ENCODE measurements at places on chromosomes 2 and 18.

- DNase-seq, result no peak
Observed at GRCh38 chr2:37894601-37895000, 30.5 kb upstream of the RMDN2 start.

GRCh38 chr2:49978341-49978740 is 824.0 kb upstream of the FSHR start:
- no peak for DNase-seq

GRCh38 chr18:25560369-25560768 is 208.4 kb upstream of the ZNF521 start:
- no peak for DNase-seq

- DNase-seq, result no peak
Observed at GRCh38 chr2:65055422-65056214, 598 bp upstream of the CEP68 start.

GRCh38 chr2:206158563-206159345 is 490 bp downstream of the NDUFS1 start:
- no peak for DNase-seq

GRCh38 chr2:223222397-223222796 is 170.4 kb downstream of the KCNE4 start:
- DNase-seq, result no peak

DNA sequence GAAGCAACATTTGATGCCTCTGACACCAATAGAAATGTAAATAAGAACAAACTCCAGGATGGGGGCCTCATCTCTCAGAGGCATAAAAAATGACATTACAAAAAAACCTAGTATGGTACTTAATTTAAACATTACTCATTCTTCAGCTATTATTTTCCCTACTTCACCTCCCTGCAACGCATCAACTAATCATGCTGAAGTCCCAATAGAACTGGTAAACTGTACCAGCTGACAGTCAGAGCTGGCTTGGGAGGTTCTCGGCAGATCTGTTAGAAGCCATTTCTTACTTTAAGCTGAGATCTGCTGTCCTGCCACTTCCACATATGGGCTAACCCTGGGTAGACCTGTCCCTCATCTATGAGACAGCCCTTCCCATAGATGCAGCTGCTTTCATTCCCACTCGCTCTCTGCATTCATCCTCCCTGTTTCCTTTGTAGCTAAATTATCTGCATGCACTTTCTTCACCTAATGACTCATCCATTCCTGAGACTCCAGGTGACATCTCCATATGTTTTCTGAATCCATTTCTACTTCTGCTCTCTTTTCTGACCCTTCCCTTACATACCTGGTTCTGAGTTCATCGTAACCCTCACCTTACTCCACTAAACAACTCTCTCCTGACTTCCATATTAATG is 108.1 kb downstream of the AOX1 start:
- no peak for DNase-seq

DNA sequence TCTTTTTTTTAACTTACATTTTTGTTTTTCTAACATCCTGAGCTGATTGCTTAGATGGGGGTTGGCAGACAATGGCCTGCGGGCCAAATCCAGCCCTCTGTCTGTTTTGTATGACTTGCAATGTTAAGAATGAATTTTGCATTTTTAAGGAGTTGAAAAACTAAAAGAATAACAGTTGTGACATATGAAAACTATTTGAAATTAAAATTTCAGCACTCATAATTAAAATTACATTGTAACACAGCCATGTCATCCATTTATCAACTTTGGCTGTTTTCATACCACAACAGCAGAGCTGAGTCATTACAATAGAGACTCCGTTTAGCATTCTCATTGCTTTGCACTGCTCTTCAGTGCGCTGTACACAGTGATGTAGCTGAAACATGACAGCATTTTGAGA is 94.1 kb upstream of the MC4R start:
- no peak for DNase-seq

DNA sequence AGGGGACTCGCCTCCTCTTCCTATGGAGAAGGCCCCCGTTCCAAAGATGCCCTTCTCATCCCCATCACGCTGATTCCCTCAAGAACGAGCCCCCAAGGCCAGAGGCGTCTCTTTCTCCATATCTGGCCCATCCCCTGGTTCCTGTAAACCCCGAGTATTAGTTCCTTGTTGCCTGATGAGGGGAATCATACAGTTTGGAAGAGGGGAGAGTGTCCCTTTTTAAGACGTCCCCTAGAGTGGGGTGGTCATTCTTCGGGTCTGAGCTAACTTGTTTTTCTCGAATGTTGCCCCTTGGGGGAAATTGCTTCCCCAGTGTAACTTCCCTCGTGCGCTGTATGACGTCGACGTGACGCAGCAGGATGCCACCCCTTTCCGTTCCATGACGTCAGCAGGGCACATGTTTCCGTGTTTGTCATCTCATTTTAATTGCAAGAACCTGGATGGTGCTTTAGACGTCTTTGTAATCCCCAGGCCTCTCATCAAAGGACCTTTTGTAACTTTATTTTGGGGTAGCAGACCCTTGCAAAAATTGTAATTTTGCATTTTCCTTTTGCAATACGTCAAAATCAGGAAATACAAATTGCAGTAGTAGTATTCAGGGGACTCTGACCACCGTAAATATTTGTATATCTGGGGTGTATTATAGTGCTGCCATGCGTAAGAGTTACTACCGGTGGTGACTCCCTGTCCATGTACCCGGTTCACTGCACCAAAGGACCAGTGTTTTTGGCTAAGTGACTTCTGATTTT is 569 bp downstream of the BABAM2 start:
- peak; percentile 32 for DNase-seq

DNA sequence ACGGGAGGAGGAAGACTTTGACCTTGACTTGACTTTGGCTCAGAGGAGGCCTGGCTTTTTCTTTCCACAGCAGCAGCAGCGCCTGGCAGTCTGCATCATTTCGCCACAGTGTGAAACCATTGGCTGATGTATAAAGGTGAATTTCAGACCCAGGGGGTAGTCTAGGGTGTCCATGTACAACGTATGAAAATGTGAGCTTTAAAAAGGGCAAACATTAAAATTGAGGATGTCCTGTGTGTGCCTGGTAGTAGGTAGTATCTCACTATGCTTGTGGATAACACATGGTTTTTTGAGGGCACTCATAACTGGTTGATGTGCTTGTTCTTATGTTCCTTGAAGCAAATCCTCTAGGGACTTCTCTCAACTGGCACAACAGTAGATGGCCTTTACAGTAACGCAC is 86.1 kb downstream of the LPIN1 start:
- DNase-seq, result no peak

DNA sequence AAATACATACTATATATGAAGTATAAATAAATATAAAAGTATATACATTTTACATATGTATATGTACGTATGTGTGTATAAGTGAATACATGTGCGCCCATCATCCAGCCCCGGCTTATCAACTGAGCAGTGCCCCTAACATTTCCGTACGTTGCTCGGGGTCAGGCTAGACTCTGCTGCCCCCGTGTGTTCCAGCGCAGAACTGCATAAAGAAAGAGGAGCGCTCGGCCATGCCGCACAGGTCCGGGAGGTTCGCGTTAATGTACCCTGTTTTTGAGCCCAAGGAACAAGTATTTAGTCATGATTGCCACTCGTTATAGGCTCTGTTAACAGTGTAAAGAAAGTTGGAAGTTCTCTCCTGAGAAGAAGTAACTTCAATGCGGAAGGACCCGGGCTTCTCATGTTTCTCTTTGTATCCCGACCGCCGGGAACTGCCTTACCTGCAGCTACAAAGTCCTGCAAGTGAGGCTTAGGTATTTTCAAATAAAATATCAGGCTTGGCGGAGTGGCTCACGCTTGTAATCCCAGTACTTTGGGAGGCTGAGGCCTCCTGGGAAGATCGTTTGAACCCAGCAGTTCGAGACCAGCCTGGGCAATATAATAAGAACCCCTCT is 55.7 kb downstream of the CD8B2 start:
- no peak for DNase-seq

DNA sequence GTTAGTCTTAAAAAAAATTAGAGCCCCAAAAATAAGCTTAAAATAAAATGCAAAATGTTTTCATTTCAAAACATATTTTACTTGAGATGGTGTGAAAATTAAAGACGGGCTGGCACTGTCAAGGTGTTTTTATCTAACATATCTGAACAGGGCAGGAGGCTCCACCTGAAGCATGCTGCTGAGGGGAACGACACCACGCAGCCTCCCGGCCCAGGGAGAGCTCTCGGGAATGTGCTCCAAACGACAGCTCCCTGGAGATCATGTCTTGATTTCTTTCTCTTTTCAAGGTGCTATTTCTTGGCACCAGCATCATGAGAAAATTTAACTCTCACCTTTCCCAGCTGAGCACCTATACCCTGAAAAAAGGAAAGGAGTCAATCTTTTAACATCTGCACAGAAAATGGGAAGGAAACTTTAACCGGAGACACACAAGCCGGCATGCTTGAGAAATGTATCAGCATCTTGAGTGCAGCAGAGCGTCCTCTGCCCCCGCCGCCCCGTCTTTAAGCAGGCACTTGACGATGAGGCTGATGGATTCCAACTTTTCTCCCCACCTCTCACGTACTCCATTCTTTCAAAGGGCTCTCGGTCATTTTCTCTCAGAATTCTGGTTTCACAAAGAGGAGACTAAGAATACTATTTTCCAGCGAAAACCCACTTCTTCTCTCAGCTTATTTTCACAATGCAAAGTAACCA is 56.6 kb downstream of the EIPR1 start:
- DNase-seq, result no peak

GRCh38 chr2:31191931-31192330 is 25.4 kb downstream of the CAPN14 start:
- no peak for DNase-seq

GRCh38 chr2:179251870-179252269 is 12.8 kb downstream of the SESTD1 start:
- DNase-seq, result no peak

GRCh38 chr2:75894170-75894569 is 183.5 kb upstream of the GCFC2 start:
- no peak for DNase-seq

GRCh38 chr2:73037947-73038585 is 33.4 kb downstream of the SFXN5 start:
- DNase-seq, result no peak

Data from esophagus squamous epithelium (tissue), 5 donors.